ENCODE measurements at places on chromosomes 11 and 22.

GRCh38 chr11:73498343-73498742 is 99.6 kb downstream of the FAM168A start:
- DNase-seq, result no peak

DNA sequence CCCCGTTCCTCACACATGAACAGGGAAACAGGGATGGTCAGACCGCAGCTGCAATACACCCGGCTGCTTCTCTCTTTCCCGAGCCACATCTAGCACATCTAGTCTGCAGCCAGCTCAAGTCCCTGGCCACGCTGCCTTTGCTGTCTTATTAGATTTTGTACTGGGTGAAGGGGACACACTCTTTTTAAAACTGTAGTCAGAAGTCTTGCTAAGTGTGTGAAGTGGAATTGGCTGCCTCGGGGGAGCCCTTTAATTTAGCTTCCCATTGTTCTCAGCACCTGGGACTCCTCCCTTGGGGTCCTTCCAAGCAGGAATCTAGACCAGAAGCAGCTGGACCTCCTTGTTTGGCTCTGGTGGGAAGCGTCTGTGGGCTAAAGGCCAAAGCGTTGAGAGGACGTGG is 420.0 kb downstream of the CTTN start:
- DNase-seq, result no peak

- DNase-seq, result no peak
Observed at GRCh38 chr11:63829823-63830489, 9.0 kb upstream of the MARK2 start.

- no peak for DNase-seq
Observed at GRCh38 chr11:77020734-77021133, 13.5 kb upstream of the B3GNT6 start.

DNA sequence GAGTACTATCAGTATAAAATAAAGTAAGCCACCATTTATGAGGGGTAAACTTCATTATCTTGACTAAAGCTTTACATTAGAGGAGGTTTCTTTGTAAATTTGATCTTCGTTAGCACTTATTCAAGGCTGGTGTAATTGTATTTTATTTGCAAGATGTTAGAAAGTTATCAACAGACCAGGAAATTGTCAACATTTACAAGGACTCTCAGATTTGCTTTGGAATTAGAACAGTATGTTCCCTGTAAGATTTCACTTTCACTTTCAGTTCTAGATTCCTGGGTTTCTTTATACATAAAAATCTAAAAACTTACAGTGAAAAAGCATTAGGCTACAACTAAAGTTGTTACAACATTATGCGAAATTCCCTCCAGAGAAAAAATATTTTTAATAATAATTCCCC is 4.6 kb upstream of the BIRC3 start:
- no peak for DNase-seq

- no peak for DNase-seq
Observed at GRCh38 chr11:596374-596773, 19.4 kb downstream of the IRF7 start.

GRCh38 chr11:119894916-119895315 is 165.9 kb upstream of the NECTIN1 start:
- no peak for DNase-seq

- no peak for DNase-seq
Observed at GRCh38 chr11:3873712-3874349, 18.4 kb downstream of the STIM1 start.

GRCh38 chr11:76601272-76601671 is 69.3 kb downstream of the LRRC32 start:
- no peak for DNase-seq

DNA sequence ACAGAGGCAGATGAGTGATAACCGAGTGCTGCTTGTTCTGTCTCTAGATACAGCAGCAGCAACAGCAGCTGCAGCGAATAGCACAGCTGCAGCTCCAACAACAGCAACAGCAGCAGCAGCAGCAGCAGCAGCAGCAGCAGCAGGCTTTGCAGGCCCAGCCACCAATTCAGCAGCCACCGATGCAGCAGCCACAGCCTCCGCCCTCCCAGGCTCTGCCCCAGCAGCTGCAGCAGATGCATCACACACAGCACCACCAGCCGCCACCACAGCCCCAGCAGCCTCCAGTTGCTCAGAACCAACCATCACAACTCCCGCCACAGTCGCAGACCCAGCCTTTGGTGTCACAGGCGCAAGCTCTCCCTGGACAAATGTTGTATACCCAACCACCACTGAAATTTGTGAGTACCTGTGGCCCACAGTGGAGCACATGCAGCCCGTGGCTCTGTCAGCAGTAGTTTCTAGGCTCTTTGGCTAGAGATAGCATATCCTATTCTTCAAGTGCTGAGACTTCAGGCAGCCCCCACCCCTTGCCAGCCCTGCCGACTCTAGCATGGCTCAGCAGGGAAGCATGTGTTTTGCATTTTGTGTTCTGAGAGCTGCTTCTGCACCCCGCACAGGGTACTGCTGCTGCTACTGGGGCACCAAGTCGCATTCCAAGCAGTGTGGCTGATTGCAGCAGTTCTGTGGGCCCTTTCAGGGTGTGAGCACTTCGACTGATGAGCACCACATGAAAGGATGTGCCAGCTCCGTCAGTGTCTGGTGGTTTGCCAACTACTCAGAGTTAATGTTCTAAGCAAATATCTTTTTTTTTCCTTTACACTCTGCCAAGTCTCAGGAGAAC is 59.2 kb downstream of the MED15 start:
- peak; percentile 50 for DNase-seq

DNA sequence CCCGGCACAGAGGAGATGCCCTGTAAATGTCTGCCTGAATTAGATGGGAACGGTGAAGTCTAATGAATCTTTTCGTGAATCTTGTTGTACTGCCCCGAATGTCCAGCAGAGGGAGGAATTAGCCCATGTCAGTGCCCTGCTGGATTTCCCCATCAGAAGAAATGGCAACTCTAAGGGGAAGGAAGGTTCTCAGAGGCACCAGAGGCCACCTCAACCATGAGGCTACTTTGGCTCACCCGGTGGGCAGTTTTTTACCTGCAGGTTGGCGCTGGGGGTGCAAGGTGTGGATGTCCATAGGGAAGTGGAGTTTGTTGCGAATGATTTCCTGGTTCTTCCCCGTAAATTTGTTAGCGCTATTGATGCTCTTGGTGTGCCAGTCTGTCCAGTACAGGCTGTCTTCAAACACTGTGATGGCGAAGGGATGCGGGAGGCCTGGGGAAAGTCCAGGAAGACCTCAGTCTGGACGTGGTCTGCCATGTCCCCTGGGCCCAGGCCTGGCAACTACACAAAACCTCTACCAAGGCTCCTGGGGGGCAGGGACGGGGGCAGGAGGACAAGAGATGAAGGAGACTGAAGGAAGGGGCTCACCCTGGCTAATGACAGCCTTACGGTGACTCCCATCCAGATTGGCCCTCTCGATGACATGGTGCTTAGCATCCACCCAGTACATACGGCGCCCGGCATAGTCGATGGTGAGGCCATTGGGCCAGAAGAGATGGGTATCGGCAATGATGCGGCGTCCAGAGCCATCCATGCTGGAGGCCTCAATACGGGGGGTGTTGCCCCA is 28.5 kb downstream of the LRP4 start:
- peak; percentile 60 for DNase-seq

GRCh38 chr11:110736171-110736553 is 23.9 kb upstream of the ARHGAP20 start:
- no peak for DNase-seq

GRCh38 chr11:35327829-35328228 is 91.5 kb downstream of the SLC1A2 start:
- no peak for DNase-seq

- DNase-seq, result peak; percentile 48
Observed at GRCh38 chr11:16356057-16356760, at the start of gene SOX6. TSS of gene SOX6 (minus strand) at chr11:16356546. CDS start at chr11:16341248, 15,298 bp downstream.

DNA sequence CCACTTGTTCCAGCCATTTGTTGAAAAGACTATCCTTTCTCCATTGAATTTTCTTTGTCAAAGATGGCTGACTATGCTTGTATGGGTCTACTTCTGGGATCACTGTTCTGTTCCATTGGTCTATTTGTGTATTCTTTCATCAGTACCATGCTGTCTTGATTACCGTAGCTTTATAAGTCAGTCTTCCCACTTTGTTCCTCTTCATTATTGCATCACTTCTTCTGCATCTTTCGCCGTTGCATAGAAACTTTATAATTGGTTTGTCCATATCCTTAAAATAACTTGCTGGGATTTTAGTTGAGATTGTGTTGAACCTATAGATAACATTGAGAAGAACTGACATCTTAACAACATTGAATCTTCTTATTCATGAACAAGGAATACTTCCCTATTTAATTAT is 598.8 kb downstream of the TBC1D22A start:
- no peak for DNase-seq

DNA sequence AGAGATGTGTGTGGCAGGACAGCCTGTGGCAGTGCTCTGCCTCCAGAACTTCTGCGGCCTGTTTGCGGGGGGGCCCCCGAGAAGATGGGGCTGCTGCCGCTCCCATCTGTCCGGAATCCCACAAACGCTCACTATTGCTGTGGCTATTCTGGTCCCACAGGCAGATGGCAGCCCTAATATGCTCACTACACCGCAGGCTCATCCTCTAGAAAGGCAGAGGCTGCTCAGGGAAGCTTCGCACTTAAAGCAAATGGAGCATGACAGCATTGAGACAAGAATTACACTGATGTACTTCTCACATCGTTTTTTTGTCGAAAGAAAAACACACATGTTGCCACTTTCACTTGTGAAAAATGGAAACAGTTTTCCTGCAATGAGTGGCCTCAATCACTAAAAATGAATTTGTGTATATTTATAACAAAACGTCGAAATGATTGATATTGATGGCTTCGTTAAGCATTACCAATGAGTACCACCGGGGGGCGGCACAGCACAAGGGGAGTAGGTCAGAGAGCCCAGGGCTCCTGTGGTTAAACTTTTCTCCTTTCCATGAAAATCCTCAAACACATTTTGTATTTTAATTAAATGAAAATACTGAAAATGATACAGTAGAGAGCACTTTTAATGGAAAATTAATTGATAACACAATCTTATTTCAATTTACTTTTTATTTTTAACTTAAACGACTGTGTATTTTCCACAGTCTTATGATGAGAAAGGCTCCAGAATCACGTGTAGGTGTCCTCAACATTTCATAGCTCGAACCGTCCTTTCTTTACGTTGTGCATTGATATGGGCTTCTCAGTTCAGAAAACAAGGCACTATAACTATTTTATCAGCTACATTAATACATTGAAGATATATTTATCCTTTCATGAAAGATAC is 69.1 kb downstream of the CTTN start:
- DNase-seq, result peak; percentile 62

GRCh38 chr11:117010808-117011540 is 87.3 kb downstream of the SIK3 start:
- peak; percentile 32 for DNase-seq

- no peak for DNase-seq
Observed at GRCh38 chr22:43262990-43263644, 76.2 kb upstream of the TTLL12 start.

- DNase-seq, result no peak
Observed at GRCh38 chr22:25903294-25903693, 161.3 kb downstream of the MYO18B start.

- peak; percentile 61 for DNase-seq
Observed at GRCh38 chr11:107689317-107690202, 22.3 kb downstream of the SLN start.

DNA sequence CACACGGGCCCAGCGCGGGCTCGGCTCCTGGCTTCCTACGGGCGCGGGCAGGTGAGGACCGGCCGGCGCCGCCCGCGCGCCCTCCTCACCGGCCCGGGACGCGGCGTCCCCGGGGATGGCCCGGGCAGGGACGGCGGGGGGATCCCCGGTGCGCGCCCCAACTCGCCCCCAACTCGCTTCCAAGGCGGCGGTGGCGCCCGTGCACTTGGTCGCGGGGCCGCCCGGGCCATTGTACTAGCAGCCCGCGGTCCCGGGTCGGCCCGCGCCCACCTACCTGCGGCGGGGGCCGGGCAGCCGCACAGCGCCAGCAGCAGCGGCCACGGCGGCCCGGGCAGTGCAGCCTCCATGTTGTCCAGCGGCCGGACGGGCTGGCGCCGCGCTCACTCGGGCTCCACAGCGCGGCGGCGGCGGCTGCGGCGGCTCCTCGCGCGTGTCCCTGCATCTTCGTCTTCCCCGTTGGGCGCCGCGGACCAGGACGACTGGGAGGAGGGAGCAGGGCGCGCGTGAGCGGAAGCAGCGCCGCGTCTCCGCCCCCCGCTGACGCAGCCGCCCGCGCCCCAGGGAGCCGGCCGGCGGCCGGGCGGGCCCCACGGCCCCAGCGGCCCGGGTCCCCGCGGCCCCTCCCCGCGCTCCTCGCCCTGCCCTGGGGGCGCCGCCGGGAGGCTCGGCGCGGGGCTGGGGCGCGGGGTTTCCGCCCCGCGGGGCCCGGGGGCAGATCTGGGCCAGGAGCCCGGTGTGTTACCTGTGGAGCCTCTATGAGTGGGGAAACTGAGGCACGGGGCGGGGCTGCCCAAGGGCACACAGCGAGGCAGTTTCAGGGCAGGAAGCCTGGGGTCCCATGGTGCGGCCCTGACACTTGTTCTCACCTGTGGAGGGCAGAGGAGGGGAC is 159.3 kb upstream of the GRK3 start:
- DNase-seq, result peak; percentile 83

GRCh38 chr11:3662856-3663255 is 8.3 kb downstream of the CHRNA10 start:
- DNase-seq, result no peak

DNA sequence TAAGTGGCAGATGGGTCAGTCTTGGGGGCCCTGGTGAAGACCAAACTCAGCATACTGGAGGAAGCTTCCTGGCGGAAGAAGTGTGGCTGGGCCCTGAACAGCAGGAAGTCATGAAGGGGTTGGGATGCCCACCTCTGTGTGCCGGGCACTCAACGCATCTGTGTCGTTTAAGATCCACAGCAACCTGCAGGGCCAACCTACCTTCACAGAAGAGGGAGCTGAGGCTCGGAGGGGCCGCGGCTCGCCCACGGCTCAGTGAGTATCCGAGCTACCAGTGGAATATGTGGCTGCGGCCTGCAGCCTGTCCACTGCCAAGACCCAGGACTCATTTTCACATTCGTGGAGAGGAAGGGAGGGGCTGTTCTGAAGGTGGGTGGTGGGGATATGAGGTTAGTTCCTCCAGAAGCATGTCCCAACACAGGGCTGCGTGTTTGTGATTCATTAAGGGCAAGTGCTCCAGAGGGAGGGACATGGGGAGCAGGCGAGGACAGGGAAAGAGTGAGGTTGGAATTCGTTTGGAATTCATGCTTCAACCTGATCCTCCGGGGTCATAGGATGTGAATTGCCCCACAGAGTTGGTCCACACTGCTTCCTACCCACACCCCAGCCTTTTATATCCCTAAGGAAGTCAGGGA is 99.6 kb downstream of the MPPED1 start:
- DNase-seq, result no peak

- DNase-seq, result peak; percentile 13
Observed at GRCh38 chr22:49103314-49104059, 724.2 kb downstream of the BRD1 start.

GRCh38 chr11:16326679-16327297 is 29.6 kb downstream of the SOX6 start:
- peak; percentile 7 for DNase-seq

Data from head of caudate nucleus (tissue), 42 donors.